ENCODE measurements at places on chromosomes 12 and 14.

DNA sequence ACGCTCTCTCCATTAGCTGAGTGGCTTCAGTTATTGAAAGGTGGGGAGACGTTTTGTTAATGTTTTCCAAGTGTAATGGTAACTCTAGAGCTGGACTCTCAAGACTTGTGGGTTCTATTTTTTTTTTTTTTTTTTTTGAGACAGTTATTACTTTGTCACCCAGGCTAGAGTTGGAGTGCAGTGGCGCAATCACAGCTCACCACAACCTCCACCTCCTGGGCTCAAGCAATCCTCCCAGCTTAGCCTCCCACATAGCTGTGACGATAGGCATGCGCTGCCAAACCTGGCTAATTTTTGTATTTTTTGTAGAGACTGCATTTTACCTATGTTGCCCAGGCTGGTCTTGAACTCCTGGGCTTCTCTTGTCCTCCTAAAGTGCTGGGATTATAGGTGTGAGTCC, 26.2 kb downstream of the ATF1 start:
- H3K36me3 ChIP-seq, result peaks cover 44% of the 10 kb centered on the region
- H3K27me3 ChIP-seq, result no peaks in the 10 kb centered on the region
- no peak overlapping the region for H3K27ac ChIP-seq
- no peak overlapping the region for H3K4me3 ChIP-seq

DNA sequence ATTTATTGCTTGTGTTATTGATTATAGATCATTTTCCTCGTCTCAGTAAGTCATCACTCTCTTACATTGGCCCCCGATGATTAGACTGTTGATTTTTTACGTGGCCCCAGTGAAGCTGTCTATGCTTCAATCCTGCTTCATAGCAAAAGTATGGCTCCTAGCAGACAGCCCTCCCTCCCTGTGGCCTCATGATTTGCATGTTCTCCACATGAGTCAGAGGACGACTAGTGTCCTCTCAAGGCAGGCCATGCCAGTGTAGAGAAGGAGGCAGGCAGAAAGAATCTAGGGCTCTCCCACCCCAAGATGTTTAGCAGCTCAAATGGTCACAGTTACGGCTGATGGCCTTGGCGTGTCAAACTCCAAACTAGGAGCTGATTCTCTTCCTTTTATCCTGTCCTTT, 59.6 kb downstream of the FIGNL2 start:
- H3K36me3 ChIP-seq, result no peaks in the 10 kb centered on the region
- peaks cover 10% of the 10 kb centered on the region for H3K27me3 ChIP-seq
- H3K4me1 ChIP-seq, result peaks cover 2% of the 10 kb centered on the region
- no peak overlapping the region for H3K4me3 ChIP-seq
- H3K27ac ChIP-seq, result no peak overlapping the region

DNA sequence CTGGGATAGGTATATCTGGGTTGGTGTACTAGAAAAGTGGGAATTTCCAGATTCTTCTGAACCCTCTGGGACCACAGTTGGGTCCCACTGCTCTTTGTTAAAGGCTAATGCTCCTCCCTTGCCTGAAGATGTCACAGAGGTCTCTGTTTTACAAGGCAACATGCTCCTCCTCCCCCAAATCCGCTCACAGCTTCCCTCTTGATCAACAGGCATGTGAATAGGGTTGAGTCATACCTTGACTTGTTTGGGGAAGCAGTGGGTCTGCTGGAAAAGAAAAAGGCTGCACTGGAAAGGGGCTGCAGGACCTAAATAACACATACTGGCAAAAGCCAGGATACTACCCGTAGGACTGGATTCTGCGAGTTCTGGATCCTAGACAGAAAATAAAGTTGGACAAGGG, 165.4 kb upstream of the TMEM260 start:
- no peaks in the 10 kb centered on the region for H3K36me3 ChIP-seq
- no peak for DNase-seq
- H3K27ac ChIP-seq, result no peak overlapping the region
- H3K4me3 ChIP-seq, result no peak overlapping the region

DNA sequence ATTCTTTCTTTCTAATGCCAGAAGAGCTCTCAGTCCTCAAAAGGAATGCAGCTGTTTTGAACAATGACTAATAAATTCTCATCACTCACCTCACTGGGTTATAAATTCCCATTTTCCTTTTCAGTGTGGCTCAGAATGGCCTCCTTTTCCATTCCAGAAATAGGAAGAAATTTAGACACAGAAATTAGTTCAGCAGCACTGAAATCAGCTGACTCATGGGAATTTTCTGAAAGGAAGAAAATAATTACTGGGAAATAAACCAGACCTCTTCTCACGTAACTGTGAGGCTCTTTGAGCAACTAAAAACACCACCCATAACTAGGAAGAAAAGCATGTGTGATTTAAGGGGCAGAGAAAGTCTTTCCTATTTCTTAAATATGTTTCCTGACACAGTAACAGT, 23.8 kb downstream of the CD163 start:
- H3K36me3 ChIP-seq, result no peaks in the 10 kb centered on the region
- H3K27me3 ChIP-seq, result peaks cover 3% of the 10 kb centered on the region
- DNase-seq, result no peak

GRCh38 chr12:13104409-13104808, 942 bp upstream of the GSG1 start:
- H3K27ac ChIP-seq, result no peak overlapping the region
- H3K4me1 ChIP-seq, result peaks cover 28% of the 10 kb centered on the region
- DNase-seq, result no peak
- H3K27me3 ChIP-seq, result peaks cover 18% of the 10 kb centered on the region
- H3K4me3 ChIP-seq, result no peak overlapping the region

DNA sequence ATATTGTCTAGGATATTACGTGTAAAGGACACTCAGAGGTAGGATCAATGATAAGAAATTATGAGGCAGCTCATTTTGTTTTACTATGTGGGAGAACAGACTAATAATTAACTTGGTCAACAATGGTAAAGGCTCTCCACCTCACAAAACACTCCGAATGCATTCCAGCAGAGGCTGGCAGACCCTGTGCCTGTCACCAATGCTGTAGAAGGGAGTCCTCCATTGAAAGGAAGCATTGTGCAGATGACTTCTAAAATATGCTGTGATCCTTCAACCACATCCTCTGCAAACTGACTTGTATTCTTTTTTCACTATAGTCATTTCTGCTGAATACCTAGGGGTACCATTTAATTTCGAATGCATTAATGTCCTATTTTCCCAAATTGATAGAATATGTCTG, 119.6 kb upstream of the EEA1 start:
- peaks cover 11% of the 10 kb centered on the region for H3K27me3 ChIP-seq
- H3K4me3 ChIP-seq, result no peak overlapping the region
- H3K36me3 ChIP-seq, result no peaks in the 10 kb centered on the region
- peaks cover 6% of the 10 kb centered on the region for H3K4me1 ChIP-seq

DNA sequence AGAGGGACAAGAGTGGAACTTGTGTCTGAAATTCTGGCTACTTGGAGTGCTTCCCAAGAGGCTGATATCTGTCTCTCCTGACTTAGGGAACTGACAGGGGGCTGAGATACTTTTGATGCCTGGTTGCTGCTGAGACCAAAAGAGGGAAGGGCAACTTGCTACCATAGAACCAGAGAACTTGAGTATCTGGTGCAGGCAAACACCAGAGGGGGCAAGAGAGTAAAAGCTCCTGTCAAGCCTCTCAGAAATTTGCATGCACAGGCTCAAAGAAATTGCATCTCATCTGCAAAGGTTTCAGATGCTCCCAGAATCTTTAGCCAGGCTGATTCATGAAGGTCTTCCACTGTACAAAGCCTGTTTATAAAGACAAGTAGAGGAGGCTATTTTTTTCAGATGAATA, 391.3 kb upstream of the FOXG1 start:
- no peak overlapping the region for H3K4me3 ChIP-seq
- no peaks in the 10 kb centered on the region for H3K27me3 ChIP-seq
- no peak overlapping the region for H3K27ac ChIP-seq
- no peak for DNase-seq

- H3K4me1 ChIP-seq, result peaks cover 5% of the 10 kb centered on the region
- H3K4me3 ChIP-seq, result no peak overlapping the region
- no peaks in the 10 kb centered on the region for H3K36me3 ChIP-seq
- peaks cover 20% of the 10 kb centered on the region for H3K27me3 ChIP-seq
Measured at GRCh38 chr12:132327336-132328171, 1.8 kb downstream of the GALNT9 start.

GRCh38 chr12:64107776-64108175, 114.3 kb downstream of the KICS2 start:
- no peaks in the 10 kb centered on the region for H3K36me3 ChIP-seq
- peaks cover 16% of the 10 kb centered on the region for H3K27me3 ChIP-seq
- no peak for DNase-seq

DNA sequence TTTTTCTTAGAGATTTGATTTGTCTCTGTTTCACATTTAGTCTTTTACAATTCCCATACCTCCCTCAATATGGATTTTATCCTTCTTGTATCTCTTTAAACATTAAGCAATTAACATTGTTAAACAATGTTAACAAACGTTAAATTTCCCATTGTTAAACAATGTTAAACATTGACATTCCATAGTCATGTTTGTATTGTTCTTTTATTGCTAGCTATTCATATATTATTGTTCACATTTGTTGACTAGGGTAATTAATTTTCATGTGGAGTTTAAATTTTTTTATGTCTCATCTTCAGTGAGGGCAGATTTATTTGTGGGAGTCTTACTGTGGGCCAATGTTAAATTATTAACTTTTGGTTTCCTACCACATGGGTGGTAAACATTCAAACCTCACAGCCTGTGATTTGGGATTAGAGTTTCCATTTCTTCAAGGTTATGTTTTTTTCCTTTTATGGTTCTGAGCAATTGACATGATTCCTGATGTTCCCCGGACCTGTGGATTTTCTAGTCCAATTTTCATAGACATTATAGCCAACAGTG, 294.3 kb downstream of the ALG10B start:
- H3K27ac ChIP-seq, result no peak overlapping the region
- no peaks in the 10 kb centered on the region for H3K36me3 ChIP-seq
- no peaks in the 10 kb centered on the region for H3K27me3 ChIP-seq
- DNase-seq, result no peak
- H3K4me3 ChIP-seq, result no peak overlapping the region

GRCh38 chr12:26211331-26211730, 16.0 kb downstream of the SSPN start:
- H3K4me3 ChIP-seq, result no peak overlapping the region
- H3K4me1 ChIP-seq, result no peaks in the 10 kb centered on the region
- H3K27ac ChIP-seq, result no peak overlapping the region
- H3K36me3 ChIP-seq, result no peaks in the 10 kb centered on the region
